ENCODE measurements at places on chromosomes 5 and 9. TPM values are rescaled to one million over a fixed set of nuclear protein-coding genes. Genes with fewer than 3 reads are reported as not detected.

DNA sequence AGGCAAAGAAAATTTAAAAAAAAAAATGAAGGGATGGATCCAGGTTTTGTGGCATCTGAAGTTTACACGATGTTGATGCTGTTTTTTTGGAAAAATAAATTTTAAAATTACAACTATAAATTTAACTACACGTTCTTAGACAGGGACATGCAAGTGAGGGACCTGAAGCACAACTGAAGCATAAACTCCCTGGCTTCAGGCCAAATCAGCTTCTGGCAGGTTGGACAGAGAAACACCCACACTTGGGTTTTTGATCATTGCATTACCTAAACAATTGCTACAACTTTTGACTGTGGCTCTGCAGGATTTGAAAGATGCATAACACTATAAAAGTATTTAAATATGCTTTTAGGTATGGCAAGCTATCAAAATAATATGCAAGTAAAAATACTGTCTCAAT lies 1318.3 kb upstream of the DMAC1 start:
- no peaks in the 10 kb centered on the region for H3K36me3 ChIP-seq
- H3K27me3 ChIP-seq: no peaks in the 10 kb centered on the region
- no peak for DNase-seq
- H3K27ac ChIP-seq: no peak overlapping the region

- peaks cover 33% of the 10 kb centered on the region for H3K4me1 ChIP-seq
- no peaks in the 10 kb centered on the region for H3K27me3 ChIP-seq
- DNase-seq: no peak
- H3K4me3 ChIP-seq: no peak overlapping the region
These were observed 60.7 kb upstream of the ITGA1 start for GRCh38 chr5:52727020-52727419.

DNA sequence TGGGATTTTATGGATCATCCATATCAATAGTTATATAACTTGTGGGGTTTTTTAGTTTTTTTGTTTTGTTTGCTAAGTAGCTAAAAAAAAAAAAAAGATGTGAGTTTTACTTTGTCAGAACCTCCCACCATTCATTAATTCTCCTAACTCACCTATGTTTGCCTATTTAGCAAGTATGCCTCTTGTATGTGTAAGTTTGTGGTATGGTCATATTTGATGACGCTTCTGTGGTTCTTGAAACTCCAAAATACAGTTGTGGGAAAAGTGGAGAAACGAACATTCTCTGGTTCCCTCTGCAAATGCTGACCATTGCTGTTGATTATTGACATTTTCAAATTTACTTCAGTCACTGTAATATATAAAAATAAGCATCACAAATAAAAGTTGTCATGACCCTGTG lies 75.7 kb downstream of the PBX3 start:
- DNase-seq: no peak
- peaks cover 5% of the 10 kb centered on the region for H3K4me1 ChIP-seq
- H3K27ac ChIP-seq: no peak overlapping the region

DNA sequence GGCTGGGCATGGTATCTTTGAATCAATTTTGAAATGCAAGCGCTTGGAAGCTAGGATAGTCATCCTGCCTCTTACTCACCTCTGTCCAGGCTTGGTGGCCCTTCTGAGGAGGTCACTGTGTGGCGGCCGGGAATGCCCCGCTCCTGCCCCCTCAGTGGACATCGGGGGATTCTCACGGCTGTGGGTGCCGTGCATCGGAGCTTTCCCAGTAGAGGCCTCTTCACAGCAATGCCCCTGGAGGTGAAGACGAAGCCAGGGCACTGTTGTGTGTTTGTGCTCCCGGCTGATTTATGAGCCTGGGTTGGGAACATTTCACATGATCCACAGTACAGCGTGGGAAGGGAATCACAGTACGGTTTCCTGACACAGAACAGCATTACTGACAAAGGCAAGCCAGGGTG lies 147.5 kb downstream of the NXNL2 start:
- no peak overlapping the region for H3K4me3 ChIP-seq
- no peak overlapping the region for H3K27ac ChIP-seq
- no peak for DNase-seq
- H3K27me3 ChIP-seq: no peaks in the 10 kb centered on the region

DNA sequence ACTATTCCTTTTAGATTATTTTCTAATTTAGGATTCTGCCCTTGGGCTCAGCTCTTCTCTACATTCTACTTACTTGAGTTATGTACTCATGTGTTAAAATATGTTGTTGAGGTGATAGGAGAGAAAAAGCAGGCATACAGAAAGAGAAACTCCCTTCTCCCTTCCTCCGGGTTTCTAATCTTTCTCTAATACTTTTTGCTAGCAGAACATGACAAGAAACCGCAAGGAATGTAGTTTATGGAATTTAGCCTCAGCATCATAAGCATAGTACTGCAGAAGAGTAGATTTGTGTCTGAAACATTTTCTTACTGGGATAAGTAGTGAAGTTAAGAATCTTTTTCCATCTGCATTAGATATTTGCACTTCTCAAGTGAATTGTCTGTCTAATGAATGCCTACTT lies 139.5 kb upstream of the CYLC2 start:
- no peak overlapping the region for H3K27ac ChIP-seq
- no peaks in the 10 kb centered on the region for H3K27me3 ChIP-seq
- no peaks in the 10 kb centered on the region for H3K36me3 ChIP-seq
- no peaks in the 10 kb centered on the region for H3K4me1 ChIP-seq
- H3K4me3 ChIP-seq: no peak overlapping the region
- no peak for DNase-seq

DNA sequence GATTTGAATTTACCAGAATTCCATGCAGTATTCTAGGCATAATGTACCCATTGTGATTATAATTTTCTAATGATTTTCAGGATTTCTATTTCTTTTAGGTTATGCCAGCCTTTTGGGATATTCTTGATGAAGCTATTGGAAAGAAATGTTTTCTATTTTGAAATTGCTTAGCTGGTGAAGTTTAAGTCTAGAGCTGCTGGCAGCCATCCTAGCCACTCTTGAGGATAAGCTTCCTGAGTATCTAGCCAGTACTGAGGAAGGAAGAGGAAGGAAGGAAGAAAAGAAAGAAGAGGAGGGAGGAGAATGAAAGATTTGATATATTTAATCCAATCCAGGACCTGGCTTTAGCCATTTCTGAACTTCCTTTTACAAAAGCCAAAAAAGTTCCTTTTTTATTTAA lies 142.1 kb upstream of the DAB2 start:
- H3K36me3 ChIP-seq: no peaks in the 10 kb centered on the region
- no peak overlapping the region for H3K27ac ChIP-seq
- DNase-seq: no peak
- no peak overlapping the region for H3K4me3 ChIP-seq

DNA sequence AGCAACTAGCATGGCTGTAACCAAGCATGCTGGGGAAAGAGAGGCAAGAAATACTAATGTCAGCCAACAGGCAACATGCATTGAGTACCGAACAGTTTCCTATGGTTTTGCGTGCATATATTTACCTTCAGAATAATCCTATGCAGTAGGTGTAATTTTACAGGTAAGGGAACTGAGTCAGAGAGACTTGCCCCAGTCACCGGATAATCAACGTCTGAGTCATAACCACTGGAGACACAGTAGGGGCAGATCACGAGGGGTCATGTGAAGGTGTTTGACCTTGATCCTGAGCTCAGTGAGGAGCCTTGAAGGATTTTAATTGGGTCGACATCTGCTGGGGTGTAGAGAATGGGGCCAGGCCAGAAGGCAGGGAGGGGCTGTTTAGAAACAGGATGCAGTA lies 13.4 kb upstream of the TSC1 start:
- H3K27ac ChIP-seq: no peak overlapping the region
- no peaks in the 10 kb centered on the region for H3K4me1 ChIP-seq
- no peaks in the 10 kb centered on the region for H3K27me3 ChIP-seq
- DNase-seq: no peak
- no peaks in the 10 kb centered on the region for H3K36me3 ChIP-seq
- H3K4me3 ChIP-seq: no peak overlapping the region

- H3K27ac ChIP-seq: no peak within 1 kb of the TSS
- no peaks in the 10 kb centered on the region for H3K4me1 ChIP-seq
- no peak for DNase-seq
- no peaks in the 10 kb centered on the region for H3K36me3 ChIP-seq
These were observed at the start of gene PRDM9 for GRCh38 chr5:23507278-23507685. PRDM9 (plus strand) TSS chr5:23507609; CDS start chr5:23509034, 1,425 bp downstream.

DNA sequence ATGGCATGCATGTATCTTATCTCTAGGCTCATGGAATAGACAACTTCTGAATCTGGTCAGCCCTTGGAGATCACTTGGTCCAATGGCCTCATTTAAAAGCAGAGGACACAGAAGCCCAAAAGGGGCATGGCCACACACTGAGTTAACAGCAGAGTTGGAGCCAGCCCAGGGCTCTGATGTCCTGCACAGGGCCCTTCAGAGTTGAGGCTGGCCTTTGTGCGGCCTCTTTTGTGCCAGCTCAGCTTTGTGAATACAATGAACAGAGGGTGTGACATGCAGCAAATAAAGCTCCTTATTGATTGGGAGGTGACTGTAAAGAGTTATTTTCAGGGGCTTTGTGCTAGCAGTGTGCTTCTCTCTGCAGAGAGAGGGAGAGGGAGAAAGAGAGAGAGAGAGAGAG lies 150.1 kb upstream of the STK32A start:
- no peaks in the 10 kb centered on the region for H3K36me3 ChIP-seq
- H3K4me1 ChIP-seq: no peaks in the 10 kb centered on the region
- H3K4me3 ChIP-seq: no peak overlapping the region
- DNase-seq: no peak
- no peaks in the 10 kb centered on the region for H3K27me3 ChIP-seq

- peak overlapping the region; percentile 66 for H3K4me3 ChIP-seq
- peak overlapping the region; percentile 72 for H3K27ac ChIP-seq
- H3K36me3 ChIP-seq: no peaks in the 10 kb centered on the region
- no peaks in the 10 kb centered on the region for H3K27me3 ChIP-seq
- DNase-seq: no peak
These were observed 1.1 kb upstream of the LPAR1 start for GRCh38 chr9:111039231-111039906.

GRCh38 chr5:66122379-66123034 lies 21.6 kb upstream of the SREK1 start:
- H3K4me1 ChIP-seq: no peaks in the 10 kb centered on the region
- no peak overlapping the region for H3K4me3 ChIP-seq
- no peak overlapping the region for H3K27ac ChIP-seq
- DNase-seq: no peak
- H3K36me3 ChIP-seq: no peaks in the 10 kb centered on the region
- no peaks in the 10 kb centered on the region for H3K27me3 ChIP-seq

GRCh38 chr5:28648108-28648507 lies 1609.7 kb upstream of the CDH9 start:
- no peak overlapping the region for H3K4me3 ChIP-seq
- H3K27ac ChIP-seq: no peak overlapping the region
- H3K36me3 ChIP-seq: no peaks in the 10 kb centered on the region
- H3K4me1 ChIP-seq: no peaks in the 10 kb centered on the region
- H3K27me3 ChIP-seq: no peaks in the 10 kb centered on the region
- DNase-seq: no peak

FBLL1 gene
- 3.1 TPM for total RNA-seq

SPINK13 gene
- total RNA-seq: not detected

PHF2 gene
- 41.7 TPM for total RNA-seq

TPRN gene
- 26.0 TPM for total RNA-seq

ADGRV1 gene
- 40.5 TPM for total RNA-seq

PTGDS gene
- total RNA-seq: 332 TPM

STC2 gene
- 3.3 TPM for total RNA-seq

TRIM7 gene
- 6.3 TPM for total RNA-seq

GPX8 gene
- total RNA-seq: 3.1 TPM

TEX48 gene
- total RNA-seq: not detected

ERMP1 gene
- total RNA-seq: 22.9 TPM

PTPRD gene
- 9.2 TPM for total RNA-seq

FAM151B gene
- 0.78 TPM for total RNA-seq

MYMK gene
- not detected for total RNA-seq

Data from upper lobe of left lung (tissue), 6 donors.